ENCODE measurements at places on chromosomes 7 and 10. TPM values are rescaled to one million over a fixed set of nuclear protein-coding genes. Genes with fewer than 3 reads are reported as not detected.

Gene CARD11
- total RNA-seq: 63.3 TPM

GRCh38 chr7:78679112-78679876 lies 774.2 kb downstream of the MAGI2 start:
- H3K4me1 ChIP-seq: no peaks in the 10 kb centered on the region
- H3K27ac ChIP-seq: no peak overlapping the region
- DNase-seq: no peak
- no peaks in the 10 kb centered on the region for H3K27me3 ChIP-seq
- no peaks in the 10 kb centered on the region for H3K36me3 ChIP-seq

- H3K27ac ChIP-seq: no peak overlapping the region
- H3K4me1 ChIP-seq: no peaks in the 10 kb centered on the region
- H3K4me3 ChIP-seq: no peak overlapping the region
- no peaks in the 10 kb centered on the region for H3K27me3 ChIP-seq
- peak; percentile 45 for DNase-seq
- no peaks in the 10 kb centered on the region for H3K36me3 ChIP-seq
Observed at GRCh38 chr10:80260295-80261243, 28.9 kb downstream of the MAT1A start.

GRCh38 chr7:29192811-29193210 lies 1.8 kb upstream of the CHN2 start:
- H3K27me3 ChIP-seq: no peaks in the 10 kb centered on the region
- peaks cover 53% of the 10 kb centered on the region for H3K4me1 ChIP-seq
- H3K27ac ChIP-seq: peak overlapping the region; percentile 61

All from PC-9 (cell line).